Activated CD4-positive, alpha-beta T cell treated with anti-CD3 and anti-CD28 coated beads, Interleukin-2, Interleukin-4, amounts not matched to agents 100 ng/mL and 50 ng/mL, durations not matched to agents 16 hours and 8 hours (primary cell): ENCODE measurements at places on chromosomes 3 and 15.

DNA sequence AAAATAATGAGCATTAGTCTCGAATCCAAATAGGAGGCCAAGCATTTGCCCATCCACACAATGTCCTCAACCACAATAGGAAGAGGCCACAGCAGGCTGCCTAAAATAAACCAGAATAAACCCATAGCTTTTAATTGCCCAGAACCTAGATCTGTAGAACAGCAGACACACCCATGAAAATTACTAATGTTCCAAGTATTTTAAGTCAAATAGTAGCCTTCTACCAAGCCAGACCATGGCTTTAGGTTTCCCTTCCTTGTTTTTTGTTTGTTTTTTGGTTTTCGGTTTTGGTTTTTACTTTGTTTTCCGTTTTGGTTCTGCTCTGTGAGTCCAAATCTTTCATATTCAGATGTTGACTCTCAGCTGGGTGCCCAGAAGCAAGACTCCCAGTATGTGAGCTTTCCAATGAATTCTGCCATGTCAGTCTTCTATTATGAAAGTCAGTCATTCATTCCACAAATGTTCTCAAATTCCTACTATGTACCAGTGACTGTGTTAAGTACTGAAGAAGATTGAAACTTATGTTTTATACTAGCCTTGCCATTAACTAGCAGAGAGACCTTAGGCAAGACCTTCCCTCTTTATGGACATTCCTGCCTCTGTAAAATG is 57.8 kb upstream of the BOC start:
- DNase-seq, result no peak

DNA sequence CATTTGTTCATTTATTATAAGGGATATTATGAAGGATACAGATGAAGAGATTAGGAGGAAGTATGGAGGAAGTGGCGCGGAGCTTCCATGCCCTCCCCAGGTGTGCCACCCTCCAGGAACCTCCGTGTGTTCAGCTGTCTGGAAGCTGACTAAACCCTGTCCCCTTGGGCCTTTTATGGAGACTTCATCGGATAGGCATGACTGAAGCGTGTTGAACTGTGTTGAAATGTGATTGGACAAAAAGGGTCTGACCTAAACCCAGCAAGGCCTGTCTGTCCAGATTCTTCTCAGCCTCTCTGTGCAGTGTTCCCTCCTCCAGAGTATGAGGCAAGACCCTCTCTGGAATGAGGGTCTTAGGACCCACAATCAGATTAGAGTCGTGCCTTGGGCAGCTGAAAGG is 31.7 kb downstream of the HACD3 start:
- no peak for DNase-seq

GRCh38 chr3:174147798-174148197 is 711.3 kb upstream of the NAALADL2 start:
- DNase-seq, result no peak

DNA sequence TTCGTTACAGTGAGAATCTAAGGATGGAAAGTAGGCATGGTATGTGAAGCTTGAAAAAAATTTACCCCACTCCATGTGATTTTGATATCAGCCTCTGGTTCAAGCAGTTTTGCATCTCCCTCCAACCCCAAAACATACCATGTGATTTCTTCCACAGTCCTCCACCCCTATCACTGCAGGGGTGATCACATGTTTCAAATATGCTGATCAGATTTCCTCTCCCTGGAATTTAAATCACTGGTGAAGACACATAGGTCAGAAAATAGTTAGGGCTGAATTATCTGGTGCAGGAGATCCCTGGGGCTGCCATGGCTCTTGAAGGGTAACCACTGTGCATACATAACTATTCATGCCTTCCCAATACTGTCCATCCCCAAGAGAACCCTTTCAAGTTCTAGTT is 119.7 kb upstream of the THRB start:
- DNase-seq, result no peak

DNA sequence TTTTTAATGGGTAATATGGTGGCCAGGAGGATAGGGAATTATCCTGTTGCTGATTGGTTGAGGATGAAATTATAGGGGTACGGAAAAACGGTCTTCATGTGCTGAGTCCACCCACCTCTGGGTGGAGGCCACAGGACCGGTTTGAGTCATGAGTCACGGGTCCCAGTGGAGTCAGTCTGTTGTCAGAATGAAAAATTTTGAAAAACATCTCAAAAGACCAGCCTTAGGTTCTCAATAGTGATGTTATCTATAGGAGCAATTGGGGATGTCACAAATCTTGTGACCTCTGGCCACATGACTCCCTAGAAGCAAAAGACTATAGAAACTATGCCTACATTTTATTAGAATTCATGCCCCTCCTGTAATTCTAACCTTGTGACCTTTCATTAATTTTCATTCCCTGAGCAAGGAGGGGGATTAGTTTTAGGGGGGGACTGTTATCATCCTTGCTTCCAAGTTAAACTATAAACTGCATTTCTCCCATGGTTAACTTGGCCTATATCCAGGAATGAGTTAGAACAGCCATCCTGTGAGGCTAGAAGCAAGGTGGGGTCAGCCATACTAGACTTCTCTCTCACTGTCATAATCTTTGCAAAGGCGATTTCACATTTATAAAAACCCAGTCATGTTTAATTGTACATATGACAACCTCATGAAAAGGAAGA is 101.2 kb downstream of the TCF12 start:
- no peak for DNase-seq

- no peak for DNase-seq
Measured at GRCh38 chr3:142543307-142543706, 35.2 kb downstream of the ATR start.

DNA sequence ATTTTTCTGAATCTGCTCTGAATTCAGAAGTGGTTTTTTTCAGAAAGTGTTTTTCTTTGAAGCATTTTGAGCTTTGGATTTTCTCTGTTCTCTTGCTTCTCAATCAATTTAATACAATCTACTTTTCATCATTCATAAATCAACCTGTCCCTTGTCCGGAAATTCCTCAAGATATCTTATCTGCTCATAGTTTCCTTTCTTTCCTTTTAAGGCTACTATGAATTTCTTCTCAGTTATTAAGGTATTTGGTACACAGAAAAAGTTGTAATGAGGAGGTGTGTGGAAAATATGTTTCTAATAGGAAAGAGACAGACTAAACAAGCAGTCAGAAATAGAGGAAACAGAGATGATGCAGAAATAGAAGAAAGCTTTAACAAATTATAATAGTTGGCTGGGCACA is 14.4 kb downstream of the CGGBP1 start:
- DNase-seq, result no peak
